Uterus (tissue), 4 donors: ENCODE measurements at places on chromosomes 3 and 15. TPM values are rescaled to one million over a fixed set of nuclear protein-coding genes. Genes with fewer than 3 reads are reported as not detected.

The ARL8B gene
- 61.0 TPM for total RNA-seq

The TM4SF1 gene
- total RNA-seq = 118 TPM

The GOLGA6L1 gene
- total RNA-seq = not detected

GRCh38 chr3:112011376-112011940 is 12.7 kb downstream of the TAGLN3 start:
- no peak overlapping the region for H3K27ac ChIP-seq
- H3K4me1 ChIP-seq = no peaks in the 10 kb centered on the region

DNA sequence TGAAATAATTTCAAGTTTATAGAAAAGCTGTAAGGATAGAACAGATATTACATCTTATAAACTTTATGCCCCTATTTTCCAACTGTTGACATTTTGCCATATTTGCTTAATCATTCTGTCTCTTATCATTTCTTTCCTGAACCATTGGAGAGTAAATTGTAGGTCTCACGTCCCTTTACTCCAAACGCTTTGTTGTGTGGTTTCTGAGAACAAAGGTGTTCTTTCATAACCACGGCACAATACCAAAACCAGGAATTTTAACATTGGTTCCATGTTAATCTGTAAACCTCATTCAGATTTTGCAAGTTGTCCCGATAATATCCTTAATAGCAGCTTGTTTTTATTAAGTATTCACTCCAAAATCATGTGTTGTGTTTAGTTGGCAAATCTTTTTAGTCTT is 134.8 kb downstream of the AKAP13 start:
- no peaks in the 10 kb centered on the region for H3K4me1 ChIP-seq
- H3K27me3 ChIP-seq = no peaks in the 10 kb centered on the region
- DNase-seq = no peak
- no peak overlapping the region for H3K4me3 ChIP-seq

GRCh38 chr3:112448939-112449338 is 50.3 kb downstream of the BTLA start:
- DNase-seq = no peak
- no peaks in the 10 kb centered on the region for H3K36me3 ChIP-seq
- no peaks in the 10 kb centered on the region for H3K27me3 ChIP-seq

DNA sequence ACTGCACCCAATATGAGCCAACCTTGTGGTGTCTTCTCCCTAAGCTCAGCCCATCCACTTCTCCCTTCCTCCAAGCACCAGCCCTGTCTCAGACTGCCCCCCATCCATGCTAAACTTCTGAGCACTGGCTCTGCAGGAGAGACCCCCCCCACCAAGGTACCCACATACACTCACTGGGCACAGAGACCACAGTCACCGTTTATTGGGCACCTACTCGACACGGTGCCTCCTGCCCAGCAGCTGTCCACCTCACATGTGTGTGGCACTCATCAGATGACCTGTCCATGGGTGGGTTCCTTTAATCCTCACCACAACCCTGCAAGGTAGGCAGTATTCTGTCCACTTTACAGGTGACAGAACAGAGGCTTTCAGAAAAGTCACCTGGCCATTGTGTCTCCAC is 22.3 kb upstream of the SFMBT1 start:
- H3K4me3 ChIP-seq = no peak overlapping the region
- no peak overlapping the region for H3K27ac ChIP-seq
- H3K36me3 ChIP-seq = no peaks in the 10 kb centered on the region
- H3K27me3 ChIP-seq = no peaks in the 10 kb centered on the region

GRCh38 chr3:21390856-21391255 is 360.2 kb downstream of the ZNF385D start:
- H3K27me3 ChIP-seq = no peaks in the 10 kb centered on the region
- H3K36me3 ChIP-seq = no peaks in the 10 kb centered on the region
- H3K4me1 ChIP-seq = no peaks in the 10 kb centered on the region
- H3K4me3 ChIP-seq = no peak overlapping the region
- H3K27ac ChIP-seq = no peak overlapping the region

DNA sequence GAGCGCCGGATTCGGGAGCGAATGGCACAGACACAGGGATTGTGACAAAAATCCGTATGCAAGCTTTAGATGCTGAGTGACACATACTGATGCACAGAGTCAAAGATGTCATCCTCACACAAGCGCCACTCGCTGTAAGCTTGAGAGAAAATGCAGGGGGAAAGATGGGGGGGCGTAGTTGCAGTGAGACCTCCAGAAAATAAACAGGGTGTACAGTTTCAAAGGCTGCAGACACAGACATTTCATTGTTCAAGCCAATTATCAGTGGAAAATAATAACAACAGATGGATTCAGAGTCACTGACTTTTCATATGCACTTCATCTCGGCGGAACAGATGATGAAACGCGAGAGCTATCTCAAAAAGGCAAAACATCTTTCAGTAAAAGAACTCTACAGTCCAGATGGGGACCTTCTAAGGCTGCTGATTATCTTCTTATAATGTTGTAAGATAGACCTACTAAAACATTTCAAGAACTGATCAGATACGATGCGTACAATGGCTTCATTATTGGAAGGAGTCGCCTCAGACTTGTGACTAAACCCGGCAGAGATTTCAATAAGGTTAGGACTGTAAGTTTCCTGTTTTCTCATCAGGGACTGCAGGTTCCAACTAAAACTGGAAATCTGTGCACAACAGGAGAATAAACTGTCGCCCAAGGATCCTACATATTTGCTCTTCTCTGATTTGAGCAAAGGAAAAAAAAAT is 275.4 kb downstream of the FOXP1 start:
- H3K36me3 ChIP-seq = no peaks in the 10 kb centered on the region
- H3K4me1 ChIP-seq = no peaks in the 10 kb centered on the region
- H3K4me3 ChIP-seq = no peak overlapping the region
- H3K27ac ChIP-seq = no peak overlapping the region
- H3K27me3 ChIP-seq = no peaks in the 10 kb centered on the region

GRCh38 chr15:75542386-75542797 is 36.7 kb downstream of the PTPN9 start:
- no peaks in the 10 kb centered on the region for H3K36me3 ChIP-seq
- H3K27me3 ChIP-seq = no peaks in the 10 kb centered on the region
- no peak overlapping the region for H3K4me3 ChIP-seq
- H3K27ac ChIP-seq = peak overlapping the region; percentile 44

GRCh38 chr15:40255033-40255432 is 16.2 kb downstream of the PAK6 start:
- H3K27me3 ChIP-seq = no peaks in the 10 kb centered on the region
- no peaks in the 10 kb centered on the region for H3K4me1 ChIP-seq
- no peak for DNase-seq
- no peaks in the 10 kb centered on the region for H3K36me3 ChIP-seq
- no peak overlapping the region for H3K27ac ChIP-seq

DNA sequence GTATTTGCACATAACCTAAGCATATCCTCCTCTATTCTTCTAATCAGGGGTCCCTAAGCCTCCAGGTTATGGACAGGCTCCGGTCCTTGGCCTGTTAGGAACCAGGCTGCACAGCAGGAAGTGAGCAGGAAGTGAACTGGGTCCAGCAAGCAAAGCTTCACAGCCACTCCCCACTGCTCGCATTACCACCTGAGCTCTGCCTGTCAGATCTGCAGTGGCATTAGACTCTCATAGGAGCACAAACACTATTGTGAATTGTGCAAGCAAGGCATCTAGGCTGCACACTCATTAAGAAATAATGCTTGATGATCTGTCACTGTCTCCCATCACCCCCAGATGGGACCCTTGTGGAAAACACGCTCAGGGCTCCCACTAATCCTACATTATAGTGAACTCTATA is 9.8 kb downstream of the MSL2 start:
- peaks cover 11% of the 10 kb centered on the region for H3K4me1 ChIP-seq
- no peaks in the 10 kb centered on the region for H3K36me3 ChIP-seq
- no peak overlapping the region for H3K27ac ChIP-seq
- DNase-seq = no peak
- no peak overlapping the region for H3K4me3 ChIP-seq
- H3K27me3 ChIP-seq = no peaks in the 10 kb centered on the region

DNA sequence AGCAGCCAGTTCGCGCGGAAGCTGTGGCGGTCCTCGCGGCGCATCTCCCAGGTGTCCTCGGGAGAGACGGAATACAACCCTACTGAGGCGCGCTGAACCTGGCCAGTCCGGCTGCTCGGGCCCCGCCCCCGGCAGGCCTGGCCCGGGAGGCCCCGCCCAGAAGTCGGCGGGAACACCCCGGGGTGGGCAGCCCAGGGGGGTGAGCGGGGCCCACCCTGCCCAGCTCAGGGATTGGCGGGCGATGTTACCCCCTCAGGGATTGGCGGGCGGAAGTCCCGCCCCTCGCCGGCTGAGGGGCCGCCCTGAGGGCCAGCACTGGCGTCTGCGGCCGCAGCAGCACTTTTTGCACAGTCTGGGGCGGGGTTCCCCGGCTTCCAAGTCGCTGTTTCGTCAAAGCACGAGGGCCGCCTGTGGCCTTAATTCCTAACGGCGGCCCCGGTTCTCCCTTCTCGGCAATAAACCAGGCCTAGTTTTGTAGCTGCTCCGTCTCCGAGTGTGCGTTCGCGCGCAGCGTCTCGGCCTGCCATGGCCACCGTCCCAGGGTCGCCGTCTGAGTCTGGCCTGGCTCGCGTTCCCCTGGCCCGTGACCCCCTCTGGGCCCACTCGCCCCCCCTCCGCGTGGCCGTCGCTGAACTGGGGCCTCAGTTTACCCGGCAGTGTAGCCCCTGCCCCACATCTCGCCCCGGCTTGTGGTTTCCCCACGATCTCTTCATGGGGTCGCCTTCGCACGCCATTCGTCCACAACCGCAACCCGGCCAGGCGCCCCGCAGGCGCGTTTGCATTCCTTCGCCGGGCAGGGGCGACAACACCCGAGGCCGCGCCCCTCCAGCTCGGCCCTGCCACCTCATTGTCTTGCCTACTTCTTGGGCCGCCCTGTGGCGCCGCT is 30.0 kb downstream of the NBEAL2 start:
- H3K4me1 ChIP-seq = no peaks in the 10 kb centered on the region
- DNase-seq = peak; percentile 94
- peak overlapping the region; percentile 83 for H3K27ac ChIP-seq
- no peaks in the 10 kb centered on the region for H3K27me3 ChIP-seq
- peak overlapping the region; percentile 62 for H3K4me3 ChIP-seq
- H3K36me3 ChIP-seq = no peaks in the 10 kb centered on the region

GRCh38 chr3:124174476-124174875 is 182.6 kb upstream of the ROPN1 start:
- no peak overlapping the region for H3K4me3 ChIP-seq
- H3K27me3 ChIP-seq = no peaks in the 10 kb centered on the region
- peak overlapping the region; percentile 50 for H3K27ac ChIP-seq

- no peak overlapping the region for H3K27ac ChIP-seq
- H3K27me3 ChIP-seq = no peaks in the 10 kb centered on the region
- no peaks in the 10 kb centered on the region for H3K36me3 ChIP-seq
- no peaks in the 10 kb centered on the region for H3K4me1 ChIP-seq
- no peak for DNase-seq
- H3K4me3 ChIP-seq = no peak overlapping the region
Measured at GRCh38 chr15:49278751-49279150, 108.7 kb downstream of the GALK2 start.

DNA sequence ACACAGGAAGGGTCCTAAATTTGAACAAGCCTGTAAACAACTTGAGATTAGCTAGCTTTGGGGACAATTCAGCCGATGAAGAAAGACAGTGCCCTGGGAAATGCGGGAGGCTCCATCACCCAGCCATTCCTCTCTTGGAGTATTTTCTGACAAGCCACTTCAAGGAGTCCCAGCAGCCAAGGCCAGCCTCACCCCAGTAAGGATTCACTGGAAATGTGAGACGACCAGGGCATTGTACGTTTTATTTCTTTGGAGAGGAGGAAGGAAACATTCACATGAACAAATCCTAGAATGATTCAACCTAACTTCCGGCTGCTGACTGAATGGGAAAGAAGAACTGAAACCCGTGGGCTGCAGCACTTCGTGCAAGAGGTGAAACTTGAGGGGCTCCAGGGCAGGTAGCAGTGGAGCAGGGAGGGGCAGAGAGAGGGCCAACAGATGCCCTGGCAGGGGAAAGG is 116.4 kb upstream of the ARHGEF3 start:
- no peak for DNase-seq
- H3K4me1 ChIP-seq = peaks cover 3% of the 10 kb centered on the region
- H3K4me3 ChIP-seq = no peak overlapping the region
- no peak overlapping the region for H3K27ac ChIP-seq

DNA sequence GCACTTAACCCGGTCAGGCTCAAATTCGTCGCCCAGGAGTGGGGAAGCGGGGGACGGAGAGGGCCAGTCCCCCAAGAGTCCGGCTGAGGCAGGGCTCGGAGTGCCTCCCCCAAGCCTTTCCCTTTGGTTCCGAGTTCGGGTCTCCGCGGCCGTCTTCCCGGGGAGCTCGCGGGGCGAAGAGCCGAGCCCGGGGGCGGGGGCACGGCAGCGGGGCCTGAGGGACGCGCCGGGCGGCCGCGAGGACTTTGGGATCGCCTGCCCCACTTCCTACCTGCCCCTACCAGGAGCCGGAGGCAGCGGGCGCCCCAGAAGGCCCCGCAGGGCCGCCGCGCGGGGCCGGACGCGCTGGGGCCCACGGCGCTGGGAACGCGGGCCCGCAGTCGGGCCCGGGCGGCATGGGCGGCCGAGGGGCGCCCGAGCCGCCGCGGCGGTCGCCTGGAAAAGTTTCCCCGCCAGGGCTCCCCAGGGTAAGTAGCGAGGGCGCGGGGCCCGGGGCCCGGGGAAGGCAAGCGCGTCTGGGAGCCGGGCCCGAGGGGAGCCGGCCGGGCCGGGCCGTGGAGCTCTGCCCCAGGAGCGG is 2.8 kb downstream of the FURIN start:
- H3K27ac ChIP-seq = peak overlapping the region; percentile 94
- H3K4me3 ChIP-seq = peak overlapping the region; percentile 99
- peak; percentile 49 for DNase-seq
- H3K4me1 ChIP-seq = peaks cover 10% of the 10 kb centered on the region
- H3K27me3 ChIP-seq = no peaks in the 10 kb centered on the region

DNA sequence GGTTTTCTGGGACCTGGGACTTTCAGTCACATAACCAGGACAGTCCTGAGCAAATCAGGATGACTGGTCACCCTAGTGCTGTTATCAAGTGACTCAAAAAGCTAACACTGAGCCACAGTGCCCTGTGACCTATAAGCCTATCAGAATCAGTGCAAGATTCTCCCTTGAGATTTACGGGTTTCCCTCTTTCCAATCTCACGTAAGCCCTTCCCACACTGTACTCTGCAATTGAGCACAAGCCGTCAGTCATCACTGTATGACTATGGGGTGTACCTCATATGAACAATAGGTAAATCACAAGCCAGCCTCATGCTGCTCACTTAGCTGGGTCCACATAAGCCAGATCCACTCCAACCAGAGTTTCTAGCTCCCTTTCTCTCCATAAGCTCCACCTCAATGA is 21.0 kb upstream of the CLDN18 start:
- no peak overlapping the region for H3K27ac ChIP-seq
- H3K4me3 ChIP-seq = no peak overlapping the region
- no peaks in the 10 kb centered on the region for H3K36me3 ChIP-seq
- H3K27me3 ChIP-seq = no peaks in the 10 kb centered on the region
- no peaks in the 10 kb centered on the region for H3K4me1 ChIP-seq
- DNase-seq = no peak

DNA sequence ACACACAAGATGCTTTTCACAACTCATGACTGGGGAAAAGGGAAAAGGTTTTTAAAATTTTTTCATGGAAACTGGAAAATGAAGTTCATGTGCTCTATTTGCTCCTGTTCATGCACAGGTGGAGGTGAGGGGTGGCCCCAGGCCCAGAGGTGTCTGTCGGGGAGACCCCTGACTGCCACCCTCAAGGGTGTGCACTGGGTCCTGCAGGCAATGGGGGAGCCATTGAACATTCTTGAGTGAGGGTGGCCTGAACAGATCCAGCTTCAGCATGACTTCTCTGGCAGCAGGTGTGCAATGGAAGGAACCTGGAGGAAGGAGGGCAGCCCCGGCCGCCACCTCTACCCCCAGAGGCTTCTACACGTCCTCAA is 145.3 kb upstream of the IQSEC1 start:
- H3K27ac ChIP-seq = no peak overlapping the region
- DNase-seq = no peak
- H3K4me3 ChIP-seq = no peak overlapping the region
- H3K27me3 ChIP-seq = no peaks in the 10 kb centered on the region
